ENCODE measurements at places on chromosomes 12 and 14. TPM values are rescaled to one million over a fixed set of nuclear protein-coding genes. Genes with fewer than 3 reads are reported as not detected.

TAS2R7 gene
- not detected for total RNA-seq

ZBTB1 gene
- 52.2 TPM for total RNA-seq

B4GALNT3 gene
- 5.3 TPM for total RNA-seq

FGD4 gene
- 27.7 TPM for total RNA-seq

NTF3 gene
- total RNA-seq, result not detected

SELPLG gene
- total RNA-seq, result 0.48 TPM

MIP gene
- total RNA-seq, result 0.17 TPM

TMEM116 gene
- 10.7 TPM for total RNA-seq

GRCh38 chr12:7934889-7935492 is 996 bp downstream of the SLC2A3 start:
- no peak for DNase-seq

DNA sequence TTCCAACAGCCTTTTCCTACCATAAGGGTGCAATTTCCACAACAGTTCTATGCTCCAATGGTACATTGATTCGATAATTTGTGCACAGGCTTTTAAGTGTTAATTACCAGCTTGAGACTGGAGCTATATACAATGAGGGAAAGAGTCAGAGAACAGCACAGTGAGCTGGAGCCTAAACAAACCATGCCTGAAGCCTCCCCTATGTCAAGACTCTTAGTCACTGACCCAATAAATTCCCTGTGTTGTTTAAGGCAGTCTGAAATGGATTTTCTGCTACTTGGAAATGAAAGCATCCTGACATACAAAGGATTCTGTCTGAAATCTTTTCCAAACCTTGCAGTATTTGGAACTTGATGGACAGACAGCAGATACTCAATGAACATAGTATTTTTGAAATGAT is 149.0 kb downstream of the EFCAB11 start:
- DNase-seq, result no peak

GRCh38 chr14:103448097-103448496 is 62.9 kb downstream of the MARK3 start:
- DNase-seq, result peak; percentile 17

DNA sequence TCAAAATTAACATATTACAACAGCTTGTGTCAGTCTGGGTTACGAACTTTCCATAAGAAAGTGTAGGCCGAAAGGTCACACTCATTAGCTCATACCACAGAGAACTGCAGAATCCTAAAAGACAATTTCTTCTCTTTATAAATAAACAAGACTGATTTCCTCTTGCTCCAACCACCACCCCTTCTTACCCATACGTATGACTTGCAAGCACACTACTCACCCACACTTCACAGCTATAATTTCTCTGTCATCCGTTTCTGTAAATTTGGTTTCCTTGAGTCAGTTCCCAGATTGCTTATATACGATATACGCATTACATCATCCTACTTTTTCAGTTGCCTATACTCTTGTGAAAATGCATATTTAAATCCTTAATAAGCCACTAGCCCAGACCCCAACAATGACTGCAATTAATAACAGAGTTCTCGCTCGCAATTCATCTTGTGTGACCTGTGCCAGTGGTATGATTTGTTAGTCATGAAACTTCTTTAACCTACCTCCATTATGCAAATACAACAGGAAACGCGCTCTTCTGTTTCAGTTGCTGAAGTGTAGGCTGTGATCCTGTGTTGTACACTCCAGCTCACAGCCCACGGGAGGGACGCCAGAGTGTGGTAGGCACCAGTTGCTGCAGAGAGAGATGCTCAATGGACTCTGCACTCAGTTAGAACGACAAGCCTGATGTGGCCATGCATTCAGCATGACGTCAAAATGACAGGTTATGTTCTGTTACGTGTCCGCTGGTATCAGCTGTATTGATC is 417.6 kb downstream of the PDZRN4 start:
- no peak for DNase-seq

- DNase-seq, result no peak
Measured at GRCh38 chr12:102144221-102144620, 24.2 kb downstream of the PARPBP start.

GRCh38 chr14:62957562-62957961 is 87.7 kb downstream of the KCNH5 start:
- DNase-seq, result peak; percentile 99

- DNase-seq, result peak; percentile 66
Measured at GRCh38 chr12:6961695-6962284, 8.7 kb downstream of the PHB2 start.

DNA sequence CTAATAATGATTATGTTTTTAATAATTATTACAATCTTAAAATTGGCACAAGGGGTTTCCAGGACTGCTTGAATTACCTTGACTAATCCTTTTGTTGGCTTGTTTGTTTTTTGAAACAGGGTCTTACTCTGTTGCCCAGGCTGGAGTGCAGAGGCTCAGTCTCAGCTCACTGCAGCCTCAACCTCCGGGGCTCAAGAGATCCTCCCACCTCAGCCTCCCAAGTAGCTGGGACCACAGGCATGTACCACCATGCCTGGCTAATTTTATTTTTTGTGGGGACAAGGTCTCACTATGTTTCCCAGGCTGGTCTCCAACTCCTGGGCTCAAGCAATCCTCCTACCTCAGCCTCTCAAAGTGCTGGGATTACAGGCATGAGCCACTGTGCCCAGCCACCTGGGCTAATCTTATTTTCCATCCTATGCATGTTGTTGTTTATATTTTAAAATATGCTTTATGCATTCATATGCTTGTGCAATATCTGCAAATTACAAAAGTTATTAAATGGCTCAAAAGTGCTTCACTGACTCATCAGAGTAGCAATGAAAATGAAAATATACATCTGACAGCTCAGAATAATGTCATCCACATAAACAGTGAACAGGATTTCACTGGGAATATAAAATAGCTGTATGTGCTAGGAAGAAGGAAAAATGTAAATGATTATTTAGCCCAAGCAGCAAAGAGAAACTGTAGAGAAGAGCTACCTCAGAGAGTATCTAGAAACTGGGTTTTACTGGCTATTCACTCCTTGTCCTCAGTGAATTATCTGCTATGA is 24.8 kb upstream of the PLEKHG6 start:
- peak; percentile 72 for DNase-seq

All from mammary epithelial cell (primary cell).